Suppressor macrophage (primary cell): ENCODE measurements at places on chromosomes 5 and 9.

GRCh38 chr9:122819326-122819725 lies 9.1 kb downstream of the PDCL start:
- no peak for DNase-seq

- peak; percentile 23 for DNase-seq
These were observed 155.3 kb downstream of the SNX18 start for GRCh38 chr5:54672871-54673270.

- DNase-seq = no peak
These were observed 10.4 kb downstream of the SWI5 start for GRCh38 chr9:128286440-128286839.

- DNase-seq = peak; percentile 61
These were observed 47.5 kb upstream of the PPARGC1B start for GRCh38 chr5:149682532-149683075.

GRCh38 chr9:948497-948896 lies 28.0 kb upstream of the DMRT3 start:
- no peak for DNase-seq

GRCh38 chr5:67971971-67972821 lies 243.4 kb upstream of the PIK3R1 start:
- peak; percentile 59 for DNase-seq

GRCh38 chr5:107428303-107428813 lies 242.4 kb downstream of the EFNA5 start:
- DNase-seq = peak; percentile 43

GRCh38 chr5:6603643-6604042 lies 29.2 kb downstream of the NSUN2 start:
- DNase-seq = no peak

DNA sequence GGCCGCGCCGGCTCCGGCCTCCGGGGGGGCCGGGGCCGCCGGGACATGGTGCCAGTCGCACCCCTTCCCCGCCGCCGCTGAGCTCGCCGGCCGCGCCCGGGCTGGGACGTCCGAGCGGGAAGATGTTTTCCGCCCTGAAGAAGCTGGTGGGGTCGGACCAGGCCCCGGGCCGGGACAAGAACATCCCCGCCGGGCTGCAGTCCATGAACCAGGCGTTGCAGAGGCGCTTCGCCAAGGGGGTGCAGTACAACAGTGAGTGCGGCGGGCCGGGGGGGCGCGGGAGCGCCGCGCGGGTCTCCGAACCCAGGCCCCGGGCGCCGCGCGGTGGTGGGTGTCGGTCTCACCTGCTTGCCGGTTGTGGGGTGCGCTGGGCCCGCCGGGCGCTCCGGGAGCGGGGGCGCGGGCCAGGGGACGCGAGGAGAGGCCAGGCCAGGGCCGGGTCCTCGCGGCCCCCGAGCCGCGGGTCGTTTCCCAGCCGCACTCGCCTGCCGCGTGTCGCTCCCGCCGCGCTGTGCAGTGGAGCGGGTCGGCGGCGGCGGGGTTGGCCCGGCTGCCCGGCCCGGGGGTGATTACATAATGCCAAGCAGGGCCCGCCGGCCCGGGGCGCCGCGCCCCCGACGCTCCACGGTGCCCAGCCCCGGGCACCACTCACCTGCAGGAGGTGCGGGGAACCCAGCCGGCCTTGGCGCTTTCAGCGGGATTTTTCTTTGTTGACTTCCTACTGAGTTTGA lies 492 bp downstream of the RABL6 start:
- no peak for DNase-seq

GRCh38 chr5:173229382-173229959 lies 5.5 kb downstream of the NKX2-5 start:
- no peak for DNase-seq

DNA sequence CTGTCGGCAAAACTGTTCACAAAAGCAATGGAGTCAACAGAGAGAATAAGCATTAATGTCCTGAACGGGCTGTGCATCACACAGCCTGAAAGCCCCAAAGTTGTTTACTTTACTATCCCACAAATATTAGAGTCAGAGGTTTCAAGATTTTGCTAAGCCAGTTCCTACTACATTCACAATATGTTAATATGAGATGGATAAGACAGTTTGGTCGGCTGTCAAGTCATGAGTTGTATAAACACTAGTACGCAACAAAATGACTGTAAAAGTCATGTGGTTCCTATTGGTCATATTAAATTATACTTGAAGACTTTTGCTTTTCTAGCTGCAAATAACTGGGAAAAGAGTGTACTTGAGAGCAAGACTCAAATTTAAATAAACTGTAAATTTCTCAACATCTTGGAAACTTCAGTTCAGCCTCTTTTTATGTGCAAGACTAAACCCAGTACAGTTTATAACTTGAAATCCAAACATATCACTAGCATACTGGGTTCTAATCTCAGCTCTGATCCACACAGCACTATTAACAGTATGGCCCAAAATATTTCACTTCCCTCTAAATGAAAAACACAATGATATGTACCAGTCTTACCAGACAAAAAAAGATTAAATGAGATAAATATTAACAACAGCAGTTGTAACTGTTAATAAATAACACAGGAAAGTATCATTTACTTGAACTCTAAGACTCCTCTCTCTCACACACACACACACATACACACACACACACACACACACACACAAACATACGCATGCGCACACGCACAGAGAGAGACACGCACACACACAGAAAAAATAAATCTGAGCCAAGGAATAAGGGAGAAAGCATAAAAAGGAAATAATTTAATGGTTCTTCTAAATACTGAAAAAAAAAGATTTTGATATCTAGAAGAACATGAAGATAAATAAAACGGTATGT lies 33.1 kb downstream of the FANCC start:
- no peak for DNase-seq
